ENCODE measurements at places on chromosomes 3 and 15. TPM values are rescaled to one million over a fixed set of nuclear protein-coding genes. Genes with fewer than 3 reads are reported as not detected.
A peak's percentile ranks its signal among the peaks of the same experiment; 100 is the strongest.

DNA sequence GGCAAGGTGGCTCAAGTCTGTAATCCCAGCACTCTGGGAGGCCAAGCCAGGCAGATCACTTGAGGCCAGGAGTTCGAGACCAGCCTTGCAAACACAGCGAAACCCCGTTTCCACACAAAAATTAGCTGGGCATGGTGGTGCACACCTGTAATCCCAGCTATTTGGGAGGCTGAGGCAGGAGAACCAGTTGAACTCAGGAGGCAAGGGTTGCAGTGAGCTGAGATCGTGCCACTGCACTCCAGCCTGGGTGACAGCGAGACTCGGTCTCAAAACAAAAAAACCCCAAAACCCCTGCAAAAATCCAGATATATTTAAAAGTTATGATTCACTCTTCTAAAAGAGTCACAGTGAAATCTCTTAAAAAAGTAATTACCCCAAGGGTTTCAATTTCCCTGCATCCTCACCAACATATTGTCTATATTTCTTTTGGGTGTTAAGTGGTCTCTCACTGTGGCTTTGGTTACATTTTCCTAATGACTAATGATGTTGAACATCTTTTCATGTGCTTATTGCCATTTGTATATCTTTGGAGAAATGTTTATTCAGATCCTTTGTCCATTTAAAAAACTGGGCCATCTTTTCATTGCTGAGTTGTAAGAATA, 73.2 kb upstream of the UBP1 start:
- H3K36me3 ChIP-seq = no peaks in the 10 kb centered on the region
- no peaks in the 10 kb centered on the region for H3K27me3 ChIP-seq
- H3K4me1 ChIP-seq = no peaks in the 10 kb centered on the region
- no peak for DNase-seq

GRCh38 chr3:175605851-175606250, 746.7 kb downstream of the NAALADL2 start:
- H3K36me3 ChIP-seq = no peaks in the 10 kb centered on the region
- H3K4me3 ChIP-seq = no peak overlapping the region
- DNase-seq = no peak
- no peaks in the 10 kb centered on the region for H3K4me1 ChIP-seq

GRCh38 chr3:161475905-161476304, 20.7 kb upstream of the OTOL1 start:
- no peak for DNase-seq
- H3K4me3 ChIP-seq = no peak overlapping the region
- H3K36me3 ChIP-seq = no peaks in the 10 kb centered on the region
- H3K27me3 ChIP-seq = no peaks in the 10 kb centered on the region

DNA sequence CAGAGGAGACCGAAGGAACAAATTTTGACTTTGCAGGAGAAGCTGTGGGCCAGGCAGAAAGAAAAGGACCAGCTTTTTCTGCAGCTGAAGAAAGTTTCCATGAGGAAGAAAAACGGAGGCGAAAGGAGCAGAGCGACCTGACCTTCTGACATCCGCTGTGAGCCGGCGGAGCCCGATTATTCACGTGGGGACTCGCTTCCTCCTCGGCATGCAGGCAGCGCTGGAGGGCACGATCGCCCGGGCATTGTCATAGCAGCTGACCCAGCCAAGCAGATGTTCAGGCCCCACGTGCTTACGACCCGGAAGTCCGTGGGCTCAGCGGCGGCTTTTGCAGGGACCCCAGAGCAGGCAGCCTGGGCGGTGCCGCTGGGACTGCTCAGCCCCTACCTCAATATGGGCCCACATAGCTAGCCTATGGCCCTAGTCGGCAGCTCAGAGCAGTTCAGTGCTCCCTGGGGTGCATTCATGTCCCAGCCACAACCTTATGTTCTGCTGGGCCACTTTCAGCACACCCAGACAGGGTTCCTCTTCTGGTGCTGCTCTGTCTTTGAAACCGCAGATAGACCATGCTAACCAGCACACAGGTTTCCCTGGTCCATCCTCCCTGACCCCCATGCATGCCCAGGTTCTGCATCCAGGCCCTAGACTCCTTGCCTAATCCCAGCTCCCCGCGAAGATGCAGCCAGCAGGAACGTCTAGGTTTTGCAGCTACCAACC, 10.5 kb upstream of the EIF4A2 start:
- peak overlapping the region; percentile 39 for H3K27ac ChIP-seq
- H3K4me1 ChIP-seq = peaks cover 13% of the 10 kb centered on the region
- H3K4me3 ChIP-seq = peak overlapping the region; percentile 46
- no peaks in the 10 kb centered on the region for H3K36me3 ChIP-seq
- no peaks in the 10 kb centered on the region for H3K27me3 ChIP-seq

DNA sequence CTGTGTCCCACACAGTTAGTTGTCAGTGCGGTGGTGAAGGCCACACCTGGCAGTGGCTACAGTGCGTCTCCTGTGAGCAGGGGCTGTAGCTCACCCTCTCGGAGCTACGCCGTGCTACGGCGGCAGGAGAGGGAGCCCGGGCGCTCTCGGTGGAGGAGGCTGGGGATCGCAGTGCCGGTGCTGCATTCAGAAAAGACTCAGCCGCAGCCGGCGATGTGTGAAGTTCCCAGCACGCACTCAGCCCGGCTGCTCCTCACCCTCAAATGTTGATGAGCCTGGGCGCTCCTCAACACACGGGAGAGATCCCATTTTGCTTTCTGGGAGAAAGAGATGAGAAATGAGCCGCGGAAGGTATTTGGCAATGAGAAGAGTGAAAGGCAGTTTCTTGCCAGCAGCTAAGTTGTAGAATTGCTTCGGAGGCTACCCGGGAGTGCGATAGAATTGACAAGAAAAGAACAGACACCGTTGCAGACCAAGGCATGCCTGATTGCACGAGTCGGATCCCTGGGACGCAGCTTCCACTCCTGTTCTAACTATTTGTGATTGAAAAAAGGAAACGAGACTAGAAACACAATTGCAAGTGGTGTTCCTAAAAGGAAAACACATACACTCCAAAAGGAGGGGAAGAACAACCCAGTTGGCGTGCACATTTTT, at the start of gene UNC13C:
Gene UNC13C (plus strand): TSS at position 189 of the 654 bp plus-strand sequence. CDS start 34,463 bp downstream, outside the sequence.
- H3K4me3 ChIP-seq = no peak within 1 kb of the TSS
- DNase-seq = no peak
- H3K27ac ChIP-seq = no peak within 1 kb of the TSS
- H3K4me1 ChIP-seq = no peaks in the 10 kb centered on the region
- no peaks in the 10 kb centered on the region for H3K36me3 ChIP-seq
- no peaks in the 10 kb centered on the region for H3K27me3 ChIP-seq

DNA sequence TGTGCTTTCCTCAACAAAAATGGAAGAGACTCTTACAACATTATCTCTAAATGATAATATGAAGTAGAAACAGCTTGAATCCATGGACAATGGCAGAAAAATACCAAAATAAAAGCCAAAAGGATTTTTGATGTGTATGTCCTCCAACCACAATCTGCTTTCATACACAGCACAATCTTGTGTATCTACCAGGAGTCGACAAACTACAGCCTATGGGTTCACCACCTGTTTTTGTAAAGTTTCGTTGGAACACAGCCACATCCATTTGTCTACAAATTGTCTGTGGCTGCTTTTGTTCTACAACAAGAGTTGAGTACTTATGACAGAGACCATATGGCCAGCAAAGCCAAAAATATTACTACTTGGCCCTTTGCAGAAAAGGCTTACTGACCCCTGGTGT, 88.7 kb upstream of the UBE2E2 start:
- H3K27ac ChIP-seq = no peak overlapping the region
- H3K36me3 ChIP-seq = no peaks in the 10 kb centered on the region
- DNase-seq = no peak
- no peaks in the 10 kb centered on the region for H3K27me3 ChIP-seq

- H3K27me3 ChIP-seq = no peaks in the 10 kb centered on the region
- H3K4me1 ChIP-seq = no peaks in the 10 kb centered on the region
- no peak overlapping the region for H3K4me3 ChIP-seq
- H3K27ac ChIP-seq = no peak overlapping the region
- no peak for DNase-seq
Observed at GRCh38 chr3:30002797-30003196, 603.6 kb upstream of the TGFBR2 start.

GRCh38 chr3:40018369-40018768, 209.0 kb downstream of the MYRIP start:
- no peak overlapping the region for H3K4me3 ChIP-seq
- H3K27ac ChIP-seq = no peak overlapping the region
- no peaks in the 10 kb centered on the region for H3K27me3 ChIP-seq
- no peaks in the 10 kb centered on the region for H3K36me3 ChIP-seq
- no peaks in the 10 kb centered on the region for H3K4me1 ChIP-seq

DNA sequence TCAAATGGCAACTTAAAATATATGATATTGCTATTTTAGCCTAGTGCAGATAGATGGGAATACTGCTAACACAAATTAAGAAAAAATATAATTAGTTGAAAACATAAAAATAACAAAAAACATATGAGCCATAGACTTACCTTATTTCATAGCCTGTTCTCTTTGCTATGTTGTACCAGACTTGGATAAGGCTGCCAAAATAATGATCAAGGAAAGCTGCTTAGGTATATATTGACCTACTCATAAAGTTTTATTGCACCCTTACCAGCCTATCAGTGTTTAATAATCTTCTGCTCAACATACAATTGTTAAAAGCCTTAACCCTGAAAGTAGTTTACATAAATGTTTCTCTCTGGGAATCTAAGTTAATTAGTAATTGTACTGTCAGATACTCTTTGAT, at the start of gene SI:
Gene SI (minus strand): TSS at position 204 of the 400 bp plus-strand sequence. CDS start 2,484 bp downstream, outside the sequence.
- H3K36me3 ChIP-seq = no peaks in the 10 kb centered on the region
- H3K27me3 ChIP-seq = no peaks in the 10 kb centered on the region
- H3K27ac ChIP-seq = no peak within 1 kb of the TSS
- H3K4me3 ChIP-seq = no peak within 1 kb of the TSS
- no peak for DNase-seq

GRCh38 chr3:15265655-15266509, 59.8 kb downstream of the CAPN7 start:
- peak; percentile 90 for DNase-seq
- H3K36me3 ChIP-seq = peaks cover 4% of the 10 kb centered on the region
- no peaks in the 10 kb centered on the region for H3K27me3 ChIP-seq
- H3K4me1 ChIP-seq = peaks cover 60% of the 10 kb centered on the region
- peak overlapping the region; percentile 70 for H3K27ac ChIP-seq

DNA sequence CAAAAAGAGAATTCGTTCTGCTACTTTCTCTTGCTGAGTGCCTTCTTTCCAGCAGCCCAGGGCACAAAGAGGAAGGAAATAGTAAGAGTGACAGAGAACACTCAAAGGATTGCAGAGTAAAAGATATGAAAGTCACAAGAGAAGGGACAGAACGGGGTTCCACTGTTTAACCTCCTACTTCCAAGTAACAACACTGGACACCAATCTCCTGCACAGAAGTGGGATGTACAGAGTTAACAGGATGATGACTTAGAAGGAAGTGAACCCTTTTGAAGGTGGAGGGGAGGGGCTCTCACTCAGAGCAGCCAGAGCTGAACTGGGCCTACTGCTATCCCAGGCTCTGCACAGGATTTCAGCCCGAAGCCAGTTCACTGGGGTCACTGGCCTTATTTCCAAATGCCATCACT, 130.1 kb upstream of the PRICKLE2 start:
- H3K4me1 ChIP-seq = peaks cover 36% of the 10 kb centered on the region
- no peaks in the 10 kb centered on the region for H3K27me3 ChIP-seq
- peak overlapping the region; percentile 27 for H3K27ac ChIP-seq
- H3K4me3 ChIP-seq = no peak overlapping the region
- H3K36me3 ChIP-seq = no peaks in the 10 kb centered on the region

DNA sequence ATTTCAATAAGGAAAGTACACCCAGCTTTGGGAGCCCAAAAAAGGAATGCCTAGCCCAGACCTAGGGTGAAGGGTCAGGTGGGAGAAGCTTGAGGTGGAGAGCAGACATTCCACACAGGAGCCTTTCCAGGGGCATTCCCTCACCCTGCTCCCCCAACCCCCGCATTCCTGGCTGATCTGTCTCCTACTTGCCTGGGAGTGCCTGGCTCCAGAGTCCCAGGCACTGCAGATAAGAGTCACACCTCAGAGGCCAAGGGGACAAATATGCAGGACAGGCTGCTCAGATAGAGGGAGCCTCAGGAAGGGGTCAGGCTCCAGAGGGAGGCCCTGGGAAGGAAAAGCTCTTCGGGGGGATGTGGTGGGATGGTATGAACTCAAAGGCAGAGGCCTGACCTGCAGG, 20.8 kb upstream of the HCN4 start:
- no peak overlapping the region for H3K4me3 ChIP-seq
- H3K36me3 ChIP-seq = no peaks in the 10 kb centered on the region
- H3K27ac ChIP-seq = no peak overlapping the region

GRCh38 chr15:97316362-97316761, 644.1 kb upstream of the ARRDC4 start:
- no peak for DNase-seq
- H3K27ac ChIP-seq = no peak overlapping the region
- no peak overlapping the region for H3K4me3 ChIP-seq
- H3K27me3 ChIP-seq = no peaks in the 10 kb centered on the region
- H3K36me3 ChIP-seq = no peaks in the 10 kb centered on the region
- no peaks in the 10 kb centered on the region for H3K4me1 ChIP-seq

- peak overlapping the region; percentile 74 for H3K27ac ChIP-seq
- DNase-seq = no peak
- no peaks in the 10 kb centered on the region for H3K27me3 ChIP-seq
- no peaks in the 10 kb centered on the region for H3K36me3 ChIP-seq
Observed at GRCh38 chr3:48561045-48561736, 2.4 kb downstream of the UCN2 start.

- H3K4me1 ChIP-seq = peaks cover 6% of the 10 kb centered on the region
- H3K27me3 ChIP-seq = no peaks in the 10 kb centered on the region
- H3K4me3 ChIP-seq = no peak overlapping the region
- no peak for DNase-seq
- no peaks in the 10 kb centered on the region for H3K36me3 ChIP-seq
Observed at GRCh38 chr3:10926811-10927521, 65.6 kb upstream of the SLC6A1 start.

DNA sequence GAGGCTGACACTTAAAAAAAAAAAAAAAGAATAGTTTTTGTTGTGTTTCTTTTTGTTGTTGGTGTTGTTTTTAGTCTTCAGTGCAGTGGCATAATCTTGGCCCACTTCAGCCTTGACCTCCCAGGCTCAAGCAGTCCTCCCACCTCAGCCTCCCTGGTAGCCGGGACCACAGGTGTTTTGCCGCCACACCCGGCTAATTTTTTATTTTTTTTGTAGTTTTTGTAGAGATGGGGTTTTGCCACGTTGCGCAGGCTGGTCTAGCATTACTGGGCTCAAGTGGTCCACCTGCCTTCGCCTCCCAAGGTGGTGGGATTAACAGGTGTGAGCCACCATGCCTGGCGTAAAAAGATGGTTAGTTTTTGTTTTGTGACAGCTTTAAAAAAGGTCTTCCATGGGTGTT, 30.1 kb downstream of the IGF1R start:
- no peaks in the 10 kb centered on the region for H3K27me3 ChIP-seq
- H3K27ac ChIP-seq = no peak overlapping the region
- DNase-seq = no peak

DNA sequence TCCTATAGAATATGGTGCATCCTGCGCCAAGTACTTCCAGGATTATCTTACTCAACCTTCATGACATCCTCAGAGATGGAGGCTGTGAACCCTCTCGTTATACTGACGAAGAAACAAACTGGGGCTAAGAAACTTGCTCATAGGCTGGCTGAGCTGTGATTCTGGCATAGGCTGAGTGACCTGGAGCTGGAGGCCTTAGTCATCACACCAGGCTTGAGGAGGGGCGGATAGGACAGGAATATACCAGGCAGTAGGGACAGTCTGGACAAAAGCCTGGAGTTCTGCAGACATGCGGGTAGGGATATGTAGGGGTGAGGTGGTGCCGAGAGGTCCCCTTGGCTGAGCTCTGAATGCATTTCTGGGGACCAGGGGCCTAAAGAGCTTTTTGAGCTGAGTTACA, 18.1 kb downstream of the HEMK1 start:
- H3K4me1 ChIP-seq = peaks cover 15% of the 10 kb centered on the region
- no peak overlapping the region for H3K4me3 ChIP-seq

Gene TGM4
- total RNA-seq = not detected

Gene CRABP1
- not detected for total RNA-seq

Gene PPARG
- 28.5 TPM for total RNA-seq

Gene MESP2
- total RNA-seq = not detected

Gene SEMA5B
- total RNA-seq = 0.25 TPM

Gene ZNF385D
- 13.5 TPM for total RNA-seq
